Neural crest cell (in vitro differentiated cells): ENCODE measurements at places on chromosomes 1 and 21. TPM values are rescaled to one million over a fixed set of nuclear protein-coding genes. Genes with fewer than 3 reads are reported as not detected.

DNA sequence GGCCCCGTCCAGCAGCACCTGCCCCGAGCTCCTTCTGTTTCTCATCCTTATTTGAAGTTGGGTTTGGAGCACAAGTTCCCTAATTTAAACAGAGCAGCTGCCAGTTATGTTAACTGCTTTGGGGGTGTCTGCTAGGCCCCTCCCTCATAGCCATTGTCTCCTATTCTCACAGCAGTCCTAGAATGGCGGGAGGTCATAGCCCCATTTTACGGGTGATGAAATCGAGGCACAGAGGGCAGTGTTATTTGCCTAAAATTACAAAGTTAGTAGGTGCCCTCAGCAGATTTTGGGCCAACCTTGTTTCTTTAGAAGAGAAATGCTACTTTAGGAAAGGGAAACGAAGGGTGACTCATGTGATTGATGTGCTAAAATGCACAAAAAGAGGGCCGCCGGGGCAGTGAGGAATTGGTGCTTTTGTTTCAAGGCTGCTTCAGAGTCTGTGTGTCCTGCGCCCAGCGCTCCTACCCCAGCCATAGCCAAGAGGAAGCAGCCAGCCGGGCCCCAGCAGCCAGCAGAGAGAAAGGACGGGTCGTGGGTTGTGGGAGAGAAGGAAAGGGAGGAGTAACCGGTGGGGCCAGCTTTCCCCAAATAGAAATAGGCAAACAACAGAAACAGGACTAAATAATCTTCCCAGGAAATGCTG lies 13.0 kb downstream of the VANGL1 start:
- H3K4me1 ChIP-seq: peaks cover 37% of the 10 kb centered on the region
- no peak overlapping the region for H3K27ac ChIP-seq
- H3K4me3 ChIP-seq: no peak overlapping the region
- H3K36me3 ChIP-seq: peaks cover 9% of the 10 kb centered on the region
- H3K27me3 ChIP-seq: no peaks in the 10 kb centered on the region

DNA sequence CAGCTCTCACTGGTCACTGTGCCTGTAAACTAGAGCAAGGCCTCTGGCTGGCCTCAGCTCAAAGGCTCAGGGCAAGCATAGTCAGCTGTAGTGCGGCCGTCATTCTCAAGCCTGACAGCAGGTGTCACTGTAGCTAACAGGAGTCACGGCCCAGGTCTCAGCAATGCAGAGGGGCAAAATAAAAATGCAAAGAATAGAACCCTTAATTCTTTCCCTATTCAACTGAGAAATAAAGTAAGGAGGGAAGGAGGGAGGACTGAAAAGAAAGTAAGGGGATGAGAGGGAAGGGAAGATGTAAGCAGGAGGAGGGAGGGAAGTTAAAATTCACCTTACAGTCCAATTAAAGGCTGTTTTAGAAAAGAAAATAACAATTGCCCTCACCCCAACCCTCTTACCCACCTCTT lies 106.1 kb downstream of the KIAA0319L start:
- no peak overlapping the region for H3K27ac ChIP-seq
- H3K4me1 ChIP-seq: no peaks in the 10 kb centered on the region
- no peak overlapping the region for H3K4me3 ChIP-seq
- no peaks in the 10 kb centered on the region for H3K27me3 ChIP-seq
- H3K36me3 ChIP-seq: peaks cover 3% of the 10 kb centered on the region

GRCh38 chr1:53486395-53487026 lies 27.3 kb downstream of the DMRTB1 start:
- peaks cover 4% of the 10 kb centered on the region for H3K4me1 ChIP-seq
- no peak for DNase-seq
- no peak overlapping the region for H3K27ac ChIP-seq
- H3K36me3 ChIP-seq: no peaks in the 10 kb centered on the region
- no peak overlapping the region for H3K4me3 ChIP-seq

The APH1A gene
- 142 and 145 TPM in 2 replicates for total RNA-seq

The PRAMEF20 gene
- not detected in 2 replicates for total RNA-seq

The DIRAS3 gene
- total RNA-seq: 1.1 and 1.4 TPM in 2 replicates

- H3K4me3 ChIP-seq: peak within 1 kb of the TSS; percentile 88
- H3K27ac ChIP-seq: no peak within 1 kb of the TSS
- H3K4me1 ChIP-seq: peaks cover 11% of the 10 kb centered on the region
- peak; percentile 39 for DNase-seq
- H3K27me3 ChIP-seq: peaks cover 58% of the 10 kb centered on the region
- H3K36me3 ChIP-seq: no peaks in the 10 kb centered on the region
These were observed at the start of gene KIAA0040 for GRCh38 chr1:175192630-175193526. KIAA0040 (minus strand) TSS chr1:175192776; CDS start chr1:175161013, 31,763 bp downstream.

- peak overlapping the region; percentile 43 for H3K27ac ChIP-seq
- no peak for DNase-seq
- no peak overlapping the region for H3K4me3 ChIP-seq
- peaks cover 13% of the 10 kb centered on the region for H3K4me1 ChIP-seq
These were observed 961 bp upstream of the FUCA1 start for GRCh38 chr1:23869051-23869450.

The NHLH1 gene
- total RNA-seq: 10.0 and 10.6 TPM in 2 replicates

DNA sequence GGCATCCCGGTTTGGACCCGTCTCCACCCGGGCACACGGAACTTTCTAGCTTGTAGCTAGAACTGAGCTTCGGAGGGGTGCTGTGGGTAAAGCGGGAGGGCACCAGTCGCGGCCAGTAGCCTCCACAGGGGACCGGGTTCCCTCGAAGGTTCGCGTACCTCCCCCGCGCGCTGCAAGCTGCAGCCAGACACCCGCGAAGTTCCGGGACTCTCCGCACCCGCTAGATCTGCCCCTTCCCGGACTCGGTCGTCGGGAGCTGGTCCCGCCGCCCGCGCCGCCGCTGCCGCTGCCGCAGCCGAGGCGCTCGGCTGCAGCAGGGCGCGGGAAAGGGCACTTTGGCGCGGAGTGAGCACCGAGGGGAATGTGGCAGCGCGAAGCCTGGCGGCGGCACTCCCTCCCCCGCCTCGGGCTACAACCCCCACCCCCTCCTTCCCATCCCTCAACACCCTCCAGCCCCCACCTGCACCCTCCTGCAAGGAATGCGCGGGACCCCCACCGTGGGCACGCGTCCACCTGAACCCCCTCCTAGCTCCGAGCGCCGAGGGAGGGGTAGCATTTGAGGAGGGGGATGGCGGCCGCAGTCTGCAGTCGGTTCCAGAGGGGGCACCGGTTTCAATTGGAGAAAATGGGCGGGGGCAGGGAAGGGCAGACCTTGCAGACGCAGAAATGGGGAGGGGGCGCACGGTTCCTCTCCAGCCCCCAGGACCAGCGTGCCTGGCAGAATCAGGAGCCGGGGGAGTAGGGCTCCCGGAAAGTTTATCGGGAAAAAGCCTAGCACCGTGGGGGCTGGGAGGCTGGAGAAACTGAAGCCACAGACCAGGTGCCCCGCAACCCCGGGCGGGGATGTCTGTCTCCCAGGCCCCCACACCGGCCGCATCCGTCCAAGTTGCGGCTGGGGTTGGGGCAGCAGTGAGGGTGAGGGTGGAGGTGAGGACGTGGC lies 968 bp downstream of the CSMD2 start:
- H3K36me3 ChIP-seq: peaks cover 2% of the 10 kb centered on the region
- peak; percentile 9 for DNase-seq
- peak overlapping the region; percentile 95 for H3K4me3 ChIP-seq
- peaks cover 97% of the 10 kb centered on the region for H3K27me3 ChIP-seq

DNA sequence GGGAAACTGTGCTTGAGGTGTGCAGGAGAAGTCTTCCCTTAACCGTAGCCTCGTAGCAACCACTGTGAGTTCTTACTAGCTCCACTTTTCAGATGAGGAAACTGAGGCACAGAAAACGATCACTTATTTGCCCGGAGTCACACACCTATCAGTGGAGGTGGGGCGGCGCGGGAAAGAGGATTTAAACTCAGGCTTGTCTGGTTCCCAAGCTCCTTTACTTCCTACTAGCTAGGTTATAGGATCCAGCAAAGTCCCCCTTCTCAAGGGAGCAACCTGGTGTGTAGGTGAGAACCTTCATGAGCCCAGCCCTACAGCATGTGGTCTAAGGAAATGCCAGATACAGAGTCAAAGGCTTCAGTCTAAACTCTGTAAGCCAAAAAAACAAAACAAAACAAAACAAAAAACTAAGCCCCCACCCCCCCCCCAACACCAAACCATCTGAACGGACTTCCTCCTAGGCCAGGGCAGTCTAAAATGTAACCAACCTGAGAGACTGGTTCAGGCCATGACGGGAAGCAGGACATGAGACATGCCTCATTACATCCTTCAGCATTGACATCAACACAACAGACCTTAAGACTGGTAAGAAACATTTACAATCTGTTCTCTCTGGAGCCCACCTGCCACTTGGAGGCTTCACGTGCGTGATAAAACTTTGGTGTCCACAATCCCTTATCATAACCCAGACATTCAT lies 709 bp upstream of the FBXO42 start:
- DNase-seq: no peak
- no peaks in the 10 kb centered on the region for H3K27me3 ChIP-seq
- peak overlapping the region; percentile 98 for H3K4me3 ChIP-seq
- peak overlapping the region; percentile 93 for H3K27ac ChIP-seq
- peaks cover 29% of the 10 kb centered on the region for H3K4me1 ChIP-seq

The FOXD2 gene
- 17.3 and 19.4 TPM in 2 replicates for total RNA-seq

The CD52 gene
- total RNA-seq: not detected in 2 replicates
